Left lung (tissue), 14 donors: ENCODE measurements at places on chromosomes 7 and 10.

DNA sequence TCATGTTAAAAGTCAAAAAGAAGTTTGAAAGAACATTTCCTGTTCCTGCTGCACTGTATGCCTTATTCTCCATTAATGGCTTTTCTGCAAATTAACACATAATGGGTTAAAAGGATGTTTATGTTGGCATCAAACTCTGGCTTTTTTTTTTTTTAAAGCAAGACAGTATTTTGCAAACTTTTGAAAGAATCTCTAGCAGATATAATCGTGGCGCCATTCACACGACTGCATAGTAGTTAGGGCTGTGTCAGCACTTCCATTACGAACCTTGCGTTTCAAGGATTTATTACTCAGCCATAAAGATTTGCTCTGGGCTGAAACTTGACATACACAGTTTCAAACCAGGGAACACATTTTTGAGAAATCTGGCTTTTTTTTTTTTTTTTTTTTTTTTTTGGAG lies 207.8 kb downstream of the DYNC1I1 start:
- DNase-seq, result no peak

- no peak for DNase-seq
Measured at GRCh38 chr10:68870545-68871104, 30.5 kb upstream of the DDX50 start.

- no peak for DNase-seq
Measured at GRCh38 chr7:123979876-123980275, 53.0 kb downstream of the TMEM229A start.

DNA sequence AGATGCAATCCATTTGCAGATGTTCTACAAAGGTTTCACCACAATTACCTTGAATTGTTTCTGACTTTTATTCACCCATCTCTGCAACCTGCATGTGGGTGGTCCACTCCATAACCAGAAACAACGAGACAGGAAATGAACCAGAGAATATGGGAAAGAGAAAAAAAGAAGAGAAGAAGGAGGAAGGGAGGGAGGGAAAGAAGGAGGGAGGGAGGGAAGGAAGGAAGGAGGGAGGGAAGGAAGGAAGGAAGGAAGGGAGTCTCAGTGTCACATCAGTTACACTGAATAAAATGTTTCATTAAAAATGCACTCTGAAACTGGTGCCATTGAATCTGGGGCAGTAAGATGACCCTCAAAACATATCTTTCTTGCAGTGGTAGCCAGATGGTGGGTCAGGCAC lies 301.3 kb upstream of the MGMT start:
- DNase-seq, result no peak

- no peak for DNase-seq
Measured at GRCh38 chr10:48241332-48241731, 33.2 kb downstream of the FRMPD2 start.

DNA sequence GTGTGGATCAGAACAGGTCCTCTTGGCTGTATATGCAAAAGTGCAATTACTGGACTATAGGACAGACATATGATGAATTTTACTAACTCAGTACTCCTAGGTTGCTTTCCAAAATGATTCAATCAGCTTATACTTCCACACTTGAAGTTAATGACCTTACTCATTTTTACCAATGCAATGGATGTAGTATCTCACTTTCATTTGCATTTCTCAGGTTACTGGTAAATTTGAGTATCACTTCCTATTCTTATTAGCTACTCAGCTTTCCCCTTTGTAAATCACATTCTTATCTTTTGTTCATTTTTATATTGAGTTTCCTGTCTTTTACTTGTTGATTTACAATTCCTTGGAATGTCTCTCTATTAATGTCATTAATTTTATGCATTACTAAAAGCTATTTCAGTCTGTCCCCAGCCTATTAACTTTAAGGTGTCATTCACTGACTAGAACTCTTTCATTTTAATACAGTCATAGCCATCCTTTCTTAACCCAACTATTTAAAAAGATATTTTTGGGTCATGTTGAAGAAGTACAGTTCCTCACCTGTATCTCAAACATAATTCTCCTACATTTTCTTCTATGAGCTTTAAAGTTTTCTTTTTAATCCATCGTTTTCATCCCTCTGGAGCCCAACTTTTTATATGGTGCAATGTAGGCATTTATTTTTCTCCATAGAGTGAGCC lies 88.6 kb downstream of the VIM start:
- no peak for DNase-seq

DNA sequence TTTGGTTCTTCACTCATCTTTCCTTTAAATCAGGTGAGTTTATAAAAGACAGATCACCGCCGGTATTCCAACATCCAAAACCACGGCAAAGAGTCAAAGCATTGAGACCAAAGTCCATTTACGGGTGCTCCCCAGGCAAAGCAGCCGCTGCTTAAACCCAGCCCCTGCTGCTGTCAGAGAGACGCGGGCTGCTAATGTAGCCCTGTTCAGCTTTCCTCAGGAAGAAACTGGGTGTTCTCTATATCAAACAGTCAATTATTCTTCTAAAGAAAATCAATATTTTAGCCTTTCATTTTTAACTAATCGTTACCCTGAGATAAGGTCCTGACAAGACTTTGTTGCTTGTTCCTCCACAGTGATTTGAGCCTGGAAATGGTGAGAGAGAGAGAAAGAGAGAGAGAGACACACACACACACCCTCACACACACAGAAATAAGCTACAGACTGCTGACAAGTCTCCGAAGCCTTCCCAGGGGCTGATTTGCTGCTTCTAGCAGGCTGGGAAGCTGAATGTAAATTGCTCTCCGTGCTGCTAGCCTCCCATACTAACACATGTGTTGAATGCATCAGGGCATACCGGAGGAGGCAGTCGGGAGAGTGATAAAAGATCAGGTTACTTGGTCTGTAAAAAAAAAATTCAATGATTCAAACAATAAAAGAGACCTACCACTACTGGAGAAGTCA lies 183.0 kb upstream of the ANK3 start:
- DNase-seq, result peak; percentile 53

DNA sequence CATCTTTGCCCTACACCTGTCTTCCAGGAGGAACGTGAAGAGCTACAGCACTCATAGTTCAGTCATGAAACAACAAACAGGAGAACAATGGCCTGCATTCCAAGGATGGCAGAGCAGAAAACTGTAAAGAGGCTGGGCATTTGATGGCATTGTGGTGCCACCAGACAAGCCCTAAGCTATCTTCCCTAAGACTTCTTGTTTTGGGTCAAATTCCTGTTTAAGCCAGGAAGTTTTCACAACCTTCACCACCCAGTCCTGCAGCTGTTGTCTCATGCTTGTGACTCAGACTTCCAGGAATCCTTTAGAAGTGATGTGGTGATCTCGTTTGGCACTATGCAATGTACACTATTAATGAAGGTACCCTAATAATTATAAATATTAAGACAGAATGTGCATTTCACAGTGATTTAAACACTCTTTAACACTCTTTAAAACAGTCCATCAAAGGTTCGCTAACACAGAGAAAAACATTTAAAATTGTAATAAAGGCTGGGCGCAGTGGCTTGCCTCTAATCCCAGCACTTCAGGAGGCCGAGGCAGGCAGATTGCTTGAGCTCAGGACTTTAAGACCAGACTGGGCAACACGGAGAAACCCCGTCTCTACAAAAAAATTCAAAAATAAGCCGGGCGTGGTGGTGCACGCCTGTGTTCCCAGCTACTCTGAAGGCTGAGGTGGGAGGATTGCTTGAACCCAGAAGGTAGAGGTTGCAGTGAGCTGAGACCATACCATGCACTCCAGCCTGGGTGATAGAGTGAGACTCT lies 2.7 kb upstream of the HERPUD2 start:
- DNase-seq, result no peak

GRCh38 chr10:2019281-2019680 lies 282.0 kb upstream of the ADARB2 start:
- DNase-seq, result no peak

GRCh38 chr10:523925-524324 lies 165.5 kb downstream of the DIP2C start:
- DNase-seq, result no peak

DNA sequence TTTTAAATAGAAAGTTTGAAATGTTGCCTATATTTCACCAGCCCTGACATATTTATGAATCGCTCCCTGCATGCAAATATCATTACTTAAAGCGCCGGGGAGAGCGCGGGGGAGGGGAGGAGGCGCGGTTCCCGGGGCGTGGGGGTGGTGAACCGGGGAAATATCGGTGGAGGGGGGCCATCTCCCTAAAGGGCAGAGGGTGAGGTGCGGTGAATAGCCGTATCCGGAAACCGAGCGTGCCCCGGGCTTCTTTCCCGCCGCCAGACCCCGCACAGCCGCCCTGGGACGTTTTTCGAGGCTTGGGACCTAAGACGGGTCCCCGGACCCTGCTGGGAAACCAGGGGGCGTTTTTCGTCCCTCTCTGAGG lies 6.9 kb upstream of the ZNF503 start:
- DNase-seq, result no peak

GRCh38 chr10:62810156-62810902 lies 5.8 kb downstream of the ADO start:
- DNase-seq, result no peak

DNA sequence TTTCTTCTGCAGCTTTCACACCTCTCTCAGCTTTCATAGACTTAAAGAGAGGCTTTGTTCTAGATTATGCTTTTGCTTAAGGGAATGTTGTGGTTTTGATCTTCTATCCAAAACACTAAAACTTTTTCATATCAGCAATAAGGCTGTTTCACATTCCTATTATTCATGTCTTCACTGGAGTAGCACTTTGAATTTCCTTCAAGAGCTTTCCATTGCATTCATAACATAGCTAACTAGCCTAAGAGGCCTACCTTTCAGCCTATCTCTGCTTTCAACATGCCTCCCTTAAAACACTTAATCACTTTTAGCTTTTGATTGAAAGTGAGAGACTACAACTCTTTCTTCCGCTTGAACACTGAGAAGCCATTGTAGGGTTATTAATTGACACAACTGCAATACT lies 1117.0 kb upstream of the PHF14 start:
- DNase-seq, result no peak

DNA sequence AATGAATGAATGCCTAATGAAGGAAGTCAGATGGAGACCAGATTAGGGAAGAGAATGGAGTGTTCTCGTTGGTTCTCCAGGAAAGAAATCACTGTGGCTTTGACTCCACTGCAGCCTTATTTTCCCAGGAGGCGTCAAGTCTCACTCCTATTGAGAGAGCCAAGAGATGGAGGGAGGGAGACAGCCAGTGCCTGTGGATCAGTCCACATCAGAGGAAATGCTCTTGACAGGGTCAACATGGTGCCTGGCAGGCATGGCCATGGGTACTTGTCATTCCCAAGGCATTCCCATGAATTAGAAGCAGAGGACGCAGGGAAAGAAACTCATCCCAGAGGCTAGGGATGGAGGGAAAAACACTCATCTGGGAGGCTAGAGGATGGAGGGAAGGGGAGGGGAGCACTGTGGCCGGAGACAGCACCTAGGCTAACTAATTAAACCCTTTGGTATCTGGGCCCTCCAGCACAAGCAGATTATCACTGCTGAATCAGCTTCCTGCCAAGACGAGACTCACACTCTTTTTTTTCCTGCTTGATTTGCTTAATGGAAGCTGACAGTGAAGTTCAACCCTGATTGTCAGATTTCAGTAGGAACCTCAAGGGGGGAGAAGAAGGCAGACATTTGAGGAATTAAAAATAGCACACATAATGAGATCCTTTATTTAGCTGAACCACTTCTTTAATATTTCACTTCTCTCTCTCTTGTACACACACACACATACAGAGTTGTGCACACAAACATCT lies 1233.2 kb upstream of the AUTS2 start:
- no peak for DNase-seq

DNA sequence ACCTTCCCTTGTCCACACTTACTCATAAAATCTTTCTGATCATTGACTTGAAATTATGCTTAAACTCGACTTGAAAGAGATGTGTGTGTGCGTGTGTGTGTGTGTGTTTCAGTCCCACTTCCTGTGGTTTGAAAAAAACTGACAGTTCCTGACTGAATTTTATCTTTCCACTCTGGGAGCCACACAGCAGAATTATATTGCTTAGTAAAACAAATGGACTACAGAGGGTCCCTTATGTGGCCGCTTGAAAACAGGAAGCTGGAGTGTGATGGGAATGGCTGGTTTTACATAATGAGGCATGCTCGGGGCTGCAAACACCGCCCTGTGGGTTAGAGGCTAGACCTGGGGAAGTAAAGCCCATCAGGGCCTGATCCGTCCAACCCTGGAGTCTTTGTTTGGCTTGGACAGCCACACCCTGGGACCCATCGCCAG lies 54.8 kb downstream of the LYZL1 start:
- DNase-seq, result no peak

GRCh38 chr7:138581065-138581464 lies 120.1 kb downstream of the SVOPL start:
- no peak for DNase-seq

GRCh38 chr7:101743241-101743994 lies 74.0 kb upstream of the CUX1 start:
- peak; percentile 91 for DNase-seq

- DNase-seq, result no peak
Measured at GRCh38 chr7:70356085-70356786, 758.0 kb downstream of the AUTS2 start.

DNA sequence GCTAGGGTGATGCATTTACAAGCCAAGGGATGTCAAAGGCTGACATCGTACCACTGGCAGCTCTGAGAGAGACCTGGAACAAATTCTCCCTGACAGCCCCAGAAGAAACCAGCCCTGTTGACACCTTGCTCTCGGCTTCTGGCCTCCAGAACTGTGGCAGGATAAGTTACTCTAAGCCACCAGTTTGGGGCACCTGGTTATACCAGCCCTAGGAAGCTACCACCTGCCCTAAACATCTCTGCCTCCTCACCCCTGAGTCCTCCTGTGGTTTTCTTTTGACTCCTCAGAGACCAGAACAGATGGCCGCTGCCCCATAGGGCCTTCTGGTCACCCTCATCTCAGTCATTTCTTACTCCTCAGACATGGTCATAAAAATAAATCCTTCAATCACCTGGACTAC lies 107.4 kb downstream of the CPXM2 start:
- no peak for DNase-seq

DNA sequence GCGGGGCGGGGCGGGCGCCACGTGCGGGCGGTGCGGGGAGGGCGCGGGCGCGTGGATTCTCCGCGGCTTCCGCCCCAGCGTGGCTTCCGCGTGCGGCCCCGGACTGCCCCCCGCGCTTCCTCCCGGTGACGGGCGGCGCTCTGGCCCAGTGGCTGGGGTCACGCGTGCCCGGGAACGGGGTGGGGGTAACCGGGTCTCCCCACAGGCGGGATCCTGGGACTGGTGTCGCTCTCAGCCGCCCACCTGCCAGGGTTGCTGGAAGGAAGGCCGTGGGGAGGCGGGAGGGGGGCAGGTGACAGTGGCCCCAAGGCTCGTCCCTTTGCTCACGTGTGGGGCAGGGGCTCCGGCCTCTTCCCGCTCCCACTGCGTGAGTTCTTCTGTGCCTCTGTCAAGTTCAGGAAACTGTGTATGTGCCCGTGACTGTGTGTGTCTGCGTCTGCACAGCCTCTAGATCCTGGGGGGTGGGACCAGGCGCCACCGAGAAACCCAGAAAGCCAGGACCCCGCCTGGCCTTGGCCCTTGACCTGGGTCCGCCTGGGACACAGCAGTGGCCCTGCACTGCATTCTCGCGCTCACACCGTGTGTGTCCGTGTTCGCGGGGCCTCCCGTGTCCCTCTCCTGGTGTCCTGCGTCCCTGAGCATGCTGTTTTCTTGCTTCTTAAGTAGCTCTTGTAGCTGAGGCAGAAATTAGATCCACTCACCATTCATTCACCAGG lies 919 bp downstream of the MAFK start:
- peak; percentile 61 for DNase-seq
